Activated naive CD8-positive, alpha-beta T cell treated with anti-CD3 and anti-CD28 coated beads, Interleukin-2, amount 50 U/mL, for 24 hours (primary cell): ENCODE measurements at places on chromosomes 7 and 10.
A peak's percentile ranks its signal among the peaks of the same experiment; 100 is the strongest.

DNA sequence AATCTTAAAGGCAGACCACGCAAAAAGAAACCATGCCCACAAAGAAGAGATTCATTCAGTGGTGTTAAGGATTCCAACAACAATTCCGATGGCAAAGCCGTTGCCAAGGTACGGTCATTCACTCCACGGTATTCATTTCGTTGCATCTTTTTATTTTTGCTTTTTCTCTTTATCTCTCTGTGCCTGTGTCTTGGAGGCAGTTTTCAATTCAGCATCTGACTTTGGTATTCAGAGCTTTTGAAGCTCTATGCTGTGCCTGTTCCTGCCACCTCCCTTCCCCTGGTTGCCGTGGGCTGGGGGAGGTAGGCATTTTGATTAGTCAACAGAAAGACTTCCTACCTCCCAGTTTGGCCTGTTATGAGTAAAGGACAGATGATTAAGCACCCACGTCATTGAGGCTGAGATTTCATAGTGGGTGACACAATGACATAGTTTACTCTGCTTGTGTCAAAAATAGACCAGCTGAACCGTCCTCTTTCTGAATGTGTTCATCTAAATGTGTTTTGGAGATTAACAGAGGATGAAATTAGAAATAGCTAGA lies 149.5 kb downstream of the ARID5B start:
- peak; percentile 67 for DNase-seq

DNA sequence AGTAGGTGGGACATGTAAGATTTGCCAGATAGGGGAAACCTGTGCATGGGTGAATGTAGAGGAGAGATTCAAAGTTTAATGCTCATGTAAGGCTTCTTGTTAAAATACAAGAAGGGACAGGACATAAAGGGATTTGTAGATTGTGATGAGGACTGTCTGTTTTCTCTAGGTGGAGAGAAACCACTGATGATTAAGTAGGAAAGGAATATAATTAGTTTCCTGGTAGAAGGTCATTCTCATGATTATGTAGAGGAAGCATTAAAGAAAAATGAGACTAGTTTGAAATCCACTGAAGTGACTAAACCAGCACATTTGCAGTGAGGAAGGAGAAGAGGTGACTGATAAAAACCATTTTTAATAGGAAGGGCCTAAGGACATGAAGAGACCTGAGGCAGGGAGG lies 19.6 kb upstream of the MACC1 start:
- DNase-seq: no peak

GRCh38 chr7:88184848-88185304 lies 35.0 kb downstream of the SRI start:
- DNase-seq: no peak

GRCh38 chr7:54989453-54990225 lies 29.2 kb upstream of the EGFR start:
- DNase-seq: no peak

- DNase-seq: no peak
These were observed 22.0 kb downstream of the ITGB8 start for GRCh38 chr7:20352573-20353306.

- DNase-seq: no peak
These were observed 109.3 kb upstream of the TCERG1L start for GRCh38 chr10:131420867-131421266.

- DNase-seq: no peak
These were observed 1188.5 kb upstream of the PHF14 start for GRCh38 chr7:9785211-9785610.

- peak; percentile 38 for DNase-seq
These were observed 7.2 kb downstream of the RBM20 start for GRCh38 chr10:110651044-110651958.

GRCh38 chr7:44275146-44275545 lies 50.2 kb downstream of the CAMK2B start:
- DNase-seq: no peak

DNA sequence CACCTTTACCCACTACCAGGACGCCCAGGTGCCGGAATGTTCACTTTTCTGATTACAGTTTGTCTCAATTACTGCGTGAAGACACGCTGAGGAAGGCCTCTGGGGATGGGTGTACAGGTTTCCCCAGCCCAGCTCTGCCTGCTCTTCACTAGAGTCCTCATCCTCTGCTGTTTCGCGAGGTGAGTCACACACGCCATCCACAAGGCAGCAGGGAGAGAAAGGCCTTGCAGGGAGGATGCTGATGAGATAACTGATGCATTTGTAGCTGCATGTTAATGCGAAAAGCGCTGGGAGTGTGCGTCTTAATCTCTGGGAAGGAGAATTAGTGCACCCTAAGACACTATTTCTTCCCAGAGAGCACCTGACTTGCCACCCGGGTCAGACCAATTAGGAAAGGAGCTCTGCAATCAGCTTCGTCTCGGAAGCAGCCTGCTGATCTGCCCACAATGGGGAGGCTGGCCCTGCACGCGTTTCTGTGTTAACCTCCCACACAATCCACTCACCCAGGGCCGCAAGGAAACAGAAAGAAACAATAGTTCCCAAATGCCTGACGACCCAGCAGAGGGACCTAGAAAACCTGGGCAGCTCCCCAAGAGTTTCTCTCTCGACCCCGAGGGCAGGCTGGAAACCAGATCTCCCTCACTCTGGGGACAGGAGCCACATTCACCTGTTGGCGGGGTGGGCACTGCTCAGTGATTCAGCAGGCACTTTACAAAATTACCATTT lies 578.7 kb downstream of the GLRX3 start:
- DNase-seq: no peak

DNA sequence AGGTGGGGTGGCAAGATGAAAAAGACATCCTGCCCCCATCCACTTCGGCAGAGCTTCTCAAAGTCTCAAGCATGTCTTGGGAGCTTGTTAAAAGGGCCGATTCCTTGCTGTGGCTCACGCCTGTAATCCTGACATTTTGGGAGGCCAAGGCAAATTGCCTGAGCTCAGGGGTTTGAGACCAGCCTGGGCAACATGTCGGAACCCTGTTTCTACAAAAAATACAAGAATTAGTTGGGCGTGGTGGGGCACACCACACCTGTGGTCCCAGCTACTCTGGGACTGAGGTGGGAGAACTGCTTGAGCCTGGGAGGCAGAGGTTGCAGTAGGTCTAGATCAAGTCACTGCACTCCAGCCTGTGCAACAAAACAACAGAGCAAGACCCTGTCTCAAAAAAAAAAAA lies 14.5 kb downstream of the TRIM8 start:
- no peak for DNase-seq

DNA sequence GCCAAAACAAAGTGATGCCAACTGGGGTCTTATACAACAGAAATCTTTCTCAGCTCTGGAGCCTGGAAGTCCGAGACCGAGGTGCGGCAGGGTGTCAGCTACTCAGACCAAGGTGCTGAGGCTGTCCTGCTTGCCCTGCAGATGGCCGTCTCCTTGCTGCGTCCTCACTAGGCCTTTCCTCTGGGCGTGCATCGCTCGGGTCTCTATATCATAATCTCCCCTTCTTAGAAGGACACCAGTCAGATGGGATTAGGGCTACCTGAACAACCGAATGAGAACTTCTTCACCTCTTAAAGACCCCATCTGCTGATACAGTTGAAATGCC lies 244.7 kb downstream of the EBF3 start:
- DNase-seq: no peak

DNA sequence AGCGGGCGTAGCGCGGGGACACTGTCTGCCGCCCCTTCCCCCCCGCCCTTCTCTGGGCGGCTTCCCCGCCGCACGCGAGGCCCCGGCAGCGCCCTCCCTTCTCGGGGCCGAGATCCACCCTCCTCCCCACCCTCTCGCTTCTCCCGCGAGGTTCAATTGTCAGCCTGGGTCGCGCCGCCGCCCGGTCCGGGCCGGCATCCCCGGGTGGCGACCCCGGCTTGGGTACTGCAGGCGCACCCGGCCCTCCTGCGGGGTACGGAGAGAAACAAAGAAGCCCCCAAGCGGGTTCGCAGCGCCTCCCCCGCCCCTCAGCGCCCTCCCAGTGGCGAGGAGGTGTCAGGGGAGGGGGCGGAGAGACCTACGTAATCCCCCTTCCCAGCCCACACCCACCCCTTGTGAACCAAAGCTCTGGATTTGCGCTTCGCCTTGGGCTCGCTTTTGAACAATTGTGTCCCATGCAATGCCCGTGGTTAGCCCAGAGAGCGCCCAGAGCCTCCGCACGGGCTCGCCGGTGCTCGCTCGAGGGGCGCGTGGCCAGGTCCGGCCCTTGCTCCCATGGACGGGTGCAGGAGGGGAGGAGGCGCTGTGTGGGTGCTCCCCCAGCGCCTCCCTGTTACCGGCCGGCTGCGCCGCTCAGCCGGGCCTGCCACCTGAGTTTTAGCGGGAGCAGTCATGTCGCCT lies 634 bp downstream of the HECW1 start:
- DNase-seq: no peak

DNA sequence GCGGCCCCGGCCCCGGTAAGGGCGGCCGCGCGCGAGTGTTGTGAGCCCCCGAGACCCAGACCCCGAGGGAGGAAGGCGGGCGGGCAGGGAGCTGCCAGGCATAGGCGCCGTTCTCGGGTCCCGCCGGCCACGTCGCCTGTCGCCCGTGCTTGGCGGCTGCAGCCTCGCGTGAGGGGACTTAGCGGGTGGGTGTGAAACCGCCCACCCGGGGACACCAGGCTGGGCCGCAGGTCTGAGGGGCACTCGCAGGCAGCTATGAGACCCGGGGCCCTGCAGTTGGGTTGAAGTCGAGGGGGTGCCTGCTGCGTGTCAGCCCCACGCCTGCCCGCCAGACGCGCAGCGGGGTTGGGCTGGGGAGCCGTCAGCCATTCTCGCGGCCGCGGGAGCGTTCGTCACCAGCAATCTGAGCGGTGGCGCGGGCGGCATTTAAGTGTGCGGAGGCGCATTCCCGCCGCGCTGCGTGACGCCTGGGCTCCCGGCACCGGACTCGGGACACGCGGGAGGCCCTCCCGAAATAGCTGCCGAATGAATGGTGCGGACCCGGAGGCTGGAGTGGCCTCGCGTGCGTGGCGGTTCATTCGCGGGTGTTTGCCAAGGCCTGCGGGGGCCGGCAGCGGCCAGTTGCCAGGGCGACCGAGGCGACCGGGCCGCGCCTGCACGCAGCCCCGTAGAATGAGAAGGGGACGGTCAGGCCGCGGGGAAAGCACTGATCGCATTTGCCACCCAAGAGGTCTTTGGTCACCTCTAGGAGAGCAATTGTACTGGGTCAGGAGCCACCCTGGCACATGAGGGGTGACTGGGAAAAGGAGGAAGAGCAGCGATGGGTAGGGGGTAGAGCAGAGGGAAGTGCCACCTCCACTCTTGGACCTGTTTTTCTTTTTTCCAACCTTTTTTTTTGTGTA lies 750 bp downstream of the ZNF398 start:
- peak; percentile 69 for DNase-seq

- no peak for DNase-seq
These were observed 30.0 kb downstream of the SGMS1 start for GRCh38 chr10:50593523-50594376.

- no peak for DNase-seq
These were observed 10.3 kb upstream of the ANKRD1 start for GRCh38 chr10:90930971-90931871.

- no peak for DNase-seq
These were observed 148.4 kb upstream of the LRGUK start for GRCh38 chr7:133978502-133979295.

DNA sequence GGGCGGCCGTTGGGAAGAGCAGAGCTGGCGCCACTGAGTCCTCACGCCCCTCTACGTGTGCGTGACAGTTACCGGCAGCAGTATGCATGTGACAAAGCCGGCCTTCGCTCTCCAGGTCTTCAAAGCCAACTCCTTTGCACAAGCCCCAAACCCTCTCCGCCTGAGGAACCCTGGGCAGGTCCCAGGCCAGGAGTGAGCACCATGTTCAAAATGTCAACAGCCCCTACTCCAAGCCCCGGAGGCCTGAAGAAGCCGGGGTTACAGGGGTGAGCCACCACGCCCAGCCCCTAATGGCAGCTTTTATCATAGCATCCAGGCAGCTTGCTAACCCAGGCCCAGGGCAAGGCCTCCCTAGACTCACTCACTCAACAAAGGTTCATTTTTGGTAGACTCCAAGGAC lies 70.8 kb downstream of the OAT start:
- DNase-seq: no peak

DNA sequence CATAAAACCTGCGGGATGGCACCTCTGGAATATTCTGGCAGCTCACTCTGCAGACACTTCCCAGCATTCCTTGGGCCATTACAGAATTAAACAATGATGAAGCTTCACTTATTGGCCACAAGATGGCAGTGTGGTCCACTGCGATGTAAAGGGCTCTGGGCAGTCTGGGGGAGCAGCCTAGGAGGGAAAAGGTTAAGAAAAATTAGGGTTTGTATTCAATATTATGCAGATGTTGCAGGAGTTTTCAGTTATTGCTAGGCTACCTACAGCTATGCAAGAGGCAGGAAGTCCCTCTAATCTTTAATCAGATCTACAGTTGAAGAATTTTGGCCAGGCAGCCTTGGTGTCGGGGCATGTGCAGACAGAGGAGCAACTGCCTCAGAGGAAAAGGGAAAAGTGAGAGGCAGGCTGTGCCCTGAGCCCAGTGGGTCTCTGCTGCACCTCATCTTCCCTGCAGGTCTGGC lies 233.2 kb upstream of the PRSS1 start:
- no peak for DNase-seq

- no peak for DNase-seq
These were observed 29.8 kb downstream of the CALCR start for GRCh38 chr7:93544691-93545090.

GRCh38 chr7:18607025-18607424 lies 111.5 kb downstream of the HDAC9 start:
- DNase-seq: no peak

GRCh38 chr7:71871446-71871845 lies 540.7 kb downstream of the CALN1 start:
- DNase-seq: no peak
